ENCODE measurements at places on chromosomes 13 and 19.

GRCh38 chr13:45542878-45543277, 72.7 kb downstream of the ERICH6B start:
- no peak for DNase-seq

- no peak for DNase-seq
These were observed 7.5 kb upstream of the C5AR2 start for GRCh38 chr19:47324502-47324901.

- DNase-seq, result no peak
These were observed 5.7 kb upstream of the FBXO27 start for GRCh38 chr19:39038098-39038497.

GRCh38 chr13:59954601-59955000, 209.1 kb downstream of the DIAPH3 start:
- no peak for DNase-seq

DNA sequence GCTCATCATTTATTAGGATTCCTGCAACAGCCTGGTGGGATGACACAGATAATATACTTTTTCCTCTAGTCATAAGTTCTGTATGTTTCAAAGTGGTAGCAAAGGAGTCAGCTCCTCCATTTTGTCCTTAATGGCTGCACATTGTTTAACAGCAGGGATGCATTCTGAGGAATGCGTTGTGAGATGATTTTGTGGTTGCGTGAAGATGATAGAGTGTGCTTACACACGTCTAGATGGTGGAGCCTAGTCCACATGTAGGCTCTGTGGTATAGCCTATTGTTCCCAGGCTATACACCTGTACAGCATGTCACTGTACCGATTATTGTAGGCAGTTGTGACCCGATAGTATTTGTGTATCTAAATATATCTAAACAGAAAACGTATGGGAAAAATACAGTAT, 4.6 kb downstream of the SMARCA4 start:
- DNase-seq, result no peak

DNA sequence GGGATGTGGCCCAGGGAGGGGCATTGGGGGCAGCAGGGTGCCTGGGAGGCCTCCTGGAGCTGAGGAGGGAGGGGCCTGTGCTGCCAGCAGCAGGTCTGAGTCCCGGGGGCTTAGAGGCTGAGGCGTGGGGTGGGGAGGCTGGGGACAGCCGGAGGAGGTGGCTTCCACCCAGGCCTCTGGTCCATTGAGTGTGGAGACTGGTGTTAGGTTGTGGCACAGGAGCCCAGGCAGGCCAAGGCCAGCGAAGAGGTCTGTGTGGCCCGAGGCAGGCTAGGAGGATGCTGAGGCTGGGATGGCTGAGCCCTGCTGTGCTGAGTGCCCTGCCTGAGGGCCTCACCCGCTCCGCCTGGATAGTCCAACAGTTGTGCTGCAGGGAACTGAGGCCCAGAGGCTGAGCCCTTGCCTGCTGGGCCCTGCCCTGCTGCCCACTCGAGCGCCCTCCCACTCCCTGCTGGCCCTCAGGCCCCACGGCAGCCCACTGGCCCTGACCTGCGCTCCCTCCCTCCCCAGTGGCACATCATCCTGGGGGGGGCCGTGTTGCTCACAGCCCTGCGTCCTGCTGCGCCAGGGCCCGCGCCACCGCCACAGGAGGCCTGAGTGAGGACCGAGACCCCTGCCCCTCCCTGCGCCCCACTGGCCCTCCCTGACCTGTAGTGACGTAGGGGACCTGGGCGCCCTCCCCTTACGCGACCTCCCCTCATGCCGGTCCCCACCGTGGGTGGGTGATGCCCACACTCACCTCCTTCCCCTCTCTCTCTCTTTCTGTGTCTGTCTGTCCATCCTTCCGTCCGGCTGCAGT, 4.9 kb upstream of the GARIN5A start:
- DNase-seq, result no peak
